Fibroblast of the aortic adventitia (primary cell): ENCODE measurements at places on chromosomes 2 and 18. TPM values are rescaled to one million over a fixed set of nuclear protein-coding genes. Genes with fewer than 3 reads are reported as not detected.
A peak's percentile ranks its signal among the peaks of the same experiment; 100 is the strongest.

DNA sequence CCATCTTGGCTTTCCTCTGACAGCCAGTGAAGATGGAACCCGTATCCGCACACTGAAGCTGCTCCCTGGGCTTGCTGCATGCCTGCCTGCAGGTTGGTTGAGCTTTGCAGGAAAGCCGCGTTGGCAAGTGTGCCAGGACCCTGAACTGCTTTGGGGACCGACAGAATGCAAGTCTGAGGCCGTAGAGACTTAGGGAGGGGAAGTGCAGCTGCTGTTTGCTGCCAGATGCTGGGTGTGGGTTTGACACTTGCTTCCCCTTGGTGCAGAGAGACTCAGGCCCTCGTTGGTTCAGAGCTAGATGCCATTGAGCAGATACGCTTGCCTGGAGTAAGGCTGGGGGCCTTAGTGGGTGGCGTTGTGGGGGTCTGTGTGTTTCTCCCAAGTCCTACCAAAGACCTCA, 13.1 kb upstream of the PHLPP1 start:
- no peak for DNase-seq

DNA sequence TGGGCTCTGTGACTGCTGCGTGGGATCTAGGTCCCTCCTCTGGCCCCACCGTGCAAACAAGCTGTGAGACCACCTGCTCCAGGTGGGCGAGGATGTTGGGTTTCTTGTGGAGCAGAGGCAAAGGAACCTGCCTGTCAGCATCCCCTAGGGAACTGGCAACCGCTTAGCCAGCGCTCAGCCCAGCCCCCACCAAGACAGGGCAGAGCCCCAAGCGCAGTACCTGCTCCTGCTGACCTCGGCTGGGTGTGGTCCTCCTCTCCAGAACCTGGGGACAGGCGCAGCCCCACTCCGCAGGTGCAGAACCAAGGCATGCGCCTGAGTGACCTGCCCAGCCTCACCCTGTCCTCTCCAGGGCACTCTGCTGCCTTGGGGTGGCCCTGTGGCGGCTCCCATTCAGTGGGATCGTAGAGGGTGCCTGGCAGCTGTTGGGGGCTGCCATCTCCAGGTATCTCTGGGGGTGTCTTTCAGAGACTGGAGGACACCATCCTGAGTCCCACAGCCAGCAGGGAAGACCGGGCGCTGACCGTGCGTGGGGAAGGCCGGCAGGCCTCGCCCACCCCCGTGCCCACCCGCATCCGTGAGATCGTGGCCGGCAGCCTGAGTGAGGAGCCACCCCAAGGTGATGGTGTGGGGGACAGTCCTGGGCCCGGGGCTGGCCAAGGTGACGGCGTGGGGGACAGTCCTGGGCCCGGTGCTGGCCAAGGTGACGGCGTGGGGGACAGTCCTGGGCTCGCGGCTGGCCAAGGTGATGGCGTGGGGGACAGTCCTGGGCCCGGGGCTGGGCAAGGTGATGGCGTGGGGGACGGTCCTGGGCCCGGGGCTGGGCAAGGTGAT, 12.3 kb downstream of the CROCC2 start:
- DNase-seq = no peak

DNA sequence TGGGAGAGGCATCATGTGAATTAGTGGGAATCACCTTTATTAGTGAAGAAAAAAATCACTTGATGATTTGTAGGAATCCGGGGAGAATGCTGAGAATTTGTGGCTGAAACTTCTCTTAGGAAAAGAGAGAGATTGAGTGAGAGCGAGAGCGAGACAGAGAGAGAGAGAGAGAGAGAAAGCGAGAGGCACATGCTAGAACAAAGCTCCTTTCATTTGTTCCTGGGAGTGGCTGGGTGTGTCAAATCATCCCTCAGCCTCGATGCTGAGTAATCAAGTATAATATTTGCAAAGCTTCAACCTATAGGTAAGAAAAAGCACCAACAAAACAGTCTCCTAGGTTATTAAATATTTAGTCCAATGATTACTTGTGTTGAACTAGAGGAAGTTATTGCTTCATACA, 4.4 kb upstream of the SERPINB5 start:
- no peak for DNase-seq

GRCh38 chr2:43132683-43133301, 93.6 kb downstream of the ZFP36L2 start:
- no peak for DNase-seq

DNA sequence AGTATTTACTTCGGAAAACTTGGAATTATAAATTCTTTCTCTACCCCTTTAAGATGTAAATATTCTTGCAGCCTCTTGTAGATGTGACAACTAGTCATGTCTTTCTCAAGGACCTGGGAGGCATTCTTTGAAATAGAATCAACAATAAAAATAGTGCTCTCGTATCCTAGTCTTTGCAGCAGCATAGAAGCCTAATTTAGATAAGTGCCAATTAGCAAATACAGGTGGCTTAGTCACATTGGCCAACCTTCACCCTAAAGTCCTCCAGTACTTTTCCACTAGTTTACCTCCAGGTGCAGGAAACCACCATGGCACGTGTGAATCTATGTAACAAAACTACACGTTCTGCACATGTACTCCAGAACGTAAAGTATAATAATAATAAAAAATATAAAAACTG, 3.5 kb upstream of the ZSWIM2 start:
- no peak for DNase-seq

DNA sequence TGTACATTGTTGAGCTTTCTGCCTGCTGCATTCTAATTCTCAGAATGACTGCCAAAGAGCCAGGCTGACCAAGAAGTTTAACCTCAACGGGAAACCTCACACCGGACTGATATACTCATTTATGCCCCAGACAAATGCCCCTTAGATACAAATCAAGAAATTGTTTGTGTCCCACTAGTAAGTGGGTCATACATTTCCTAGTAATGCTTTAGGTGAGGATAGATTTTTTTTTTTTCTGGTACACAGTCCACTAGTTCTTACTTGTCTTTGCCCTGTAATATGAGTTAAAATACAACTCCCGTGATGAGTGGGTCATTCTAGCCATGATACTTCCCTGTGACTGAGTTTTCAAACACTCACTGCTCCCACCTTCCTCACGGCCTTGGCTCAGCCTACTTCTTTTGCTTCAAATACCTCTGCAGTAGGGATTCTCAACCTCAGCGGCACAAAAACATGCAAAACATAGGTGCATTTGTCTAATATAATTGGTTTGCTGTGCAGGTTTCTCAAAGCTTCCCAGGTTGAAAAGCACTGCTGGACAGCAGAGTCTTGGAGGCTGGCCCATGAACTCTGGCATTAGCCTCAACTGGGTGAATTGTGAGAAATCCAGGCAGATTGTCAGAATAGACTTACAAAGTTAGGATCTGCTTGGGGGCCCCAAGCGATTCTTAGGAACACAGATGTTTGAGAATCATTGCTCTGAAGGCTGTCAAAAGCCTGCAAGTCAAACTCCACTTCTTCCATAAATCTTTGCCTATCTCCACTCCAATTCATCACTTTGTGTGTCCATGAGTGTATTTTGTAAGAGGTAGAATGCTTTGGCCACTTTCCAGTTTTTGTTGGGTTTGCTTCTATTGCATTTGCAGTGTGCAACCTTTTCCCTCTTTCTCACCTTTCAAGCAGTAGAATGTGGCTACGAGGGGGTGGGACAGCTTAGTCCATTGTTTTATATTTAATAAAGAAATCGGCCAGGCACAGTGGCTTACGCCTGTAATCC, 35.5 kb downstream of the TGIF1 start:
- no peak for DNase-seq

DNA sequence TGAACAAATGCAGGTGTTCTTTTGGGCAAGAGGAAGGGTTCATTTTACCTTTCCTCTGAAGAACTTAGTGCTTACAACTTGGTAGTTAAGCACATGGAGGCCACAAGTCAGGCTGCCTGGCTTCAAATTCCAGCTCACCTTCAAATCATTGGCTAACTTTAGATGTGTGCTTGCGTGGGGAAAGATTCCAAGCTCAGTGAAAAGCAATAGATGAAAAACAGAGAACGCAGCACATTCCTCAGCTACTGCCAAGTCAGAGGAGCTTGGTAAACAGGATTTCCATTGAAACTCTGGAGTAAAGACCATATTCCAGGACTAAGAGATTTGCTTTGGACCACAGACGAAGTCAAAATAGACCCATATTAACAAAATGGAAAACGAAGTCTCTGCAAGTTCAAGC, 96.3 kb upstream of the ASB18 start:
- peak; percentile 48 for DNase-seq

DNA sequence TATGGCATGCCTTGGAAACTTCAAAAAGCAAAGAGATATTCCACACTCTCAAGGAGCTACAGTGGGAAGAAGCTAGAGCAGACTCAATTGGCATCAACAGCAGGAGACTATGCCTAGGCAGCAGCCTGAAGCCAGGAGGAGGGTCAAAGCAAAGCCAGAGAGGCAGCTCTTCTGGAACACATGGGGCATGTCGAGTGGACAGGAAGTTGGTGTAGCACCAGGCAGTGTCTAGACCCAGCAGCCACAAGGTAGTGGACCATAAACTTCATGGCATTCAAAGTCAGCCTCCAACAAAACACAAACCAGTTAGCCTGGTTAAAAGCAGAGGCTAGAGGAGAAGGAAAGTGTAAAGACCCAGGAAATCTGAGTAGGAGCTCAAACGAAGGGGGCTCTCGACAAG, 311.2 kb upstream of the PKDCC start:
- no peak for DNase-seq

GRCh38 chr18:58102018-58102417, 58.0 kb downstream of the NEDD4L start:
- DNase-seq = no peak

DNA sequence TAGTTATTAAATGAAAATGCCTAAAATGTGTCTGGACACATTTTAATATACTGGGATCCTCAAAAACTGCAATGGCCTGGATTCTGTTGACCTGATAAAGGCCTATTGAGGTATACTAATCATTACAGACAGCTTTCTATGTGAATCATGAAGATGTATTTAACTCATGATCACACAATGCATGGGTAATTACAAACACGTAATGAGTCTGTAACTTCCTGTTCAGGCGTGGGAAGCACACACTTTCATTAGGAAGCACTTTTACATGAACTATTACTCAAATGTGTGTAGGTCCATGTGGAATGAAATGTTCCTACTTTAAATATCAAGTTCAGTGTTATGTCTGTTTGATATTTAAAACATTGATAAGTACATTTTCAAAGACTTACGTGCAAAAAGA, 108.7 kb downstream of the NCKAP5 start:
- DNase-seq = no peak

GRCh38 chr2:175935289-175936181, 66.5 kb downstream of the LNPK start:
- DNase-seq = no peak

GRCh38 chr18:49227441-49228165, 232.8 kb downstream of the DYM start:
- peak; percentile 35 for DNase-seq

DNA sequence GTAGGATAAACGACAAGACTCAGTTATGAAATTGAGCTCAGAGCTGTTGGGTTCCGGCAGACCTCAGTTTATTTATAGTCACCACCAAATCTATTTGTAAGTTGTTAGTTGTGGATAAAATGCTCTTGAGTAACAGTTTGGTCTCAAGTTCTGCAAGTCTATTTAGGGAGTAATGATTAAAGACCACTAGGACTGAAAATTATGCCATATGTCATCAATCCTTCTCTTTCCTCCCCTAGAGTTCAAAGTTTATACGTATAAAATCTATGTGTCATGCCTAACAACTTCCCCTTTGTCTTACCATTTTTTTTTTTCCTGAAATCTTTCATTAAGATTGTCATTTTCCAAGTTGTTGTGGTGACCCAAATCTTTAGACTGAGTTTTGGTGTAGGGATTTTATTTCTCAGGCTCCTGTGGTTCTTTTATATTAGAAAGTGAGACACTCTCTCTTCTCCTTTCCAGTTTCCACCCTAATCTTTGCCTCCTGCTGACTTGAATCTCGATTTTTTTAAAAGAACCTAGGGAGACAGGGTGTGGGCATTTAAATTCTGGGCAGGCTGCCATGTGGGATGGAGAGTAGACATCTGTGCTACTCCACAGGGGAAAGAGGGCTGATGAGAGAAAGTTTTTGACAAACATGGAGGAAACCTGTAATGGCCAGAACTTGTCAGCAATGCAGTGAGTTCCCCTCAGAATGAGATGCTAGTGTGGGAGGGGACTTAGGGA, 51.0 kb downstream of the LAMA3 start:
- peak; percentile 78 for DNase-seq

DNA sequence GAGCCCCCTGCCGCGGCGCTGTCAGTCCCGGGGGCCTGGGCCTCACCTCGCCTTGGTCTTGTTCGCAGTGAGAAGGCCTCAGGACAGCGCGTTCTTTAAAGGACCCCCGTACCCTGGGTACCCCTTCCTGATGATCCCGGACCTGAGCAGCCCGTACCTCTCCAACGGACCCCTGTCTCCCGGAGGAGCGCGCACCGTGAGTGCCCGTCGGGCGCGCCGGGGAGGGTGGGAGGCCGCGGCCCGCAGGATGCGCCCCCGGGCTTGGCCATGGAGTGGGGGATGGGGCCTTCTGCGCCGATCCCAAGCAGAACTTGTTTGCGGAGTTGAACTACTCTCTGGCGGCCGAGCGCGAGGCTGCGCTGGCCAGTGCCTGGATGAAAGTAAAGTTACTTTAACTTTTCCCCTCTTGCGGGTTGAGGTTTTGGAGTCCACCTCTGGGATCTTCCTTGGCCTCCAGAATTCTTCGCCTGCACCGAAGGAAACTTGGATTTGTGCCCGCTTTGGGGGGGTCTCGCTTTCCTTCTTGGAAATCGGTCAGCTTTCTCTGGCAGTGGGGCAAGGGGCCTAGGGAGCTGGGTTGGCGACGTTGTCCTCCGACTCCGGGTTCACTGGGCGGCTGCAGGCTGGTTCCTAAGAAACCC, 1.2 kb downstream of the TCF7L1 start:
- peak; percentile 56 for DNase-seq

GRCh38 chr2:215833531-215834162, 179.7 kb downstream of the MREG start:
- peak; percentile 63 for DNase-seq

C2orf72 gene
- not detected in 2 replicates for total RNA-seq

IL18R1 gene
- 4.7 and 6.8 TPM in 2 replicates for total RNA-seq

CCDC178 gene
- total RNA-seq = 0.72 and 0.74 TPM in 2 replicates

NTSR2 gene
- not detected in 2 replicates for total RNA-seq

UGT1A7 gene
- total RNA-seq = not detected in 2 replicates

CGREF1 gene
- 4.7 and 9.3 TPM in 2 replicates for total RNA-seq

CMPK2 gene
- total RNA-seq = 1.9 and 11.0 TPM in 2 replicates

TBR1 gene
- total RNA-seq = not detected in 2 replicates

IL37 gene
- not detected in 2 replicates for total RNA-seq

C2orf66 gene
- total RNA-seq = 0.27 TPM in 1 of 2 replicates, not detected in the other

CFAP210 gene
- total RNA-seq = 0.09 TPM in 1 of 2 replicates, not detected in the other
